ENCODE measurements at places on chromosomes 16 and 17. TPM values are rescaled to one million over a fixed set of nuclear protein-coding genes. Genes with fewer than 3 reads are reported as not detected.

DNA sequence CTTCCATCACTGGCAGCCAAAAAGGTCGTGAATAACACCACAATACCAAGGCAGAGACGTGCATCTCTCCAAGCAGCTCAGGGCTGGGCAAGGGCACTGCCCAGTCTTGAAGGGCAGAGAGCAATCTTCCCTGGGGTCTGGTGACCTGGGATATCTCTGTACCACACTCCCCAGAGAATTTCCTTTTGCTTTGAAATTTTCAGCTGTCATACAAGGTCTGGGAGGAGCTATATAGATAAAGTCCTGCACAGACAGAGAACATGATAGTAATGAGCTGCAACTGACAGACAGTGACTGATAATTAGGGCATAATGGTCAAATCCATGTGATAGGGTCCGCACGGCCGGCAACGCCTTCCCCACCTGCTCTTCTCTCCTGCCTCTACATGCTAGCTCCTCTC, 68.2 kb downstream of the DYNLRB2 start:
- no peak for DNase-seq

Gene GNGT2
- total RNA-seq, result not detected

DNA sequence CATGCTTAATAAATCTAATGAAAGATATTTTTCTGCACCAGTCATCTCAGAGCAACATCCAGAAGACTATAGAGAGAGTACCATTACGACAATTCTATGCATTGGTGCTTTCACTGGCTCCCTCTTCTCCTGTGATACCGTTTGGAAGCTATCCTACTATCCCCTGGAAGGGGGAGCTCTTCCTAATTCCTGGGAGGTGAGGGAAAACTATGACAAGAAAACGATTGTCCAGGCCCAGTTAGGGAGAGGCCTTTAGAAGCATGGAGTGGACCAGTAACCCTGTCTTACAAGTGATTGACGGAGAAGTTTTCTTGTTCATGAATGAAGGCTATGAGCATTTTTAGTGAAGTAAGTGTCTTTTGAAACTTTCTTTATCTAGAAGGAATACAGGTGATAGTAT, 150.2 kb downstream of the TANC2 start:
- DNase-seq, result no peak

DNA sequence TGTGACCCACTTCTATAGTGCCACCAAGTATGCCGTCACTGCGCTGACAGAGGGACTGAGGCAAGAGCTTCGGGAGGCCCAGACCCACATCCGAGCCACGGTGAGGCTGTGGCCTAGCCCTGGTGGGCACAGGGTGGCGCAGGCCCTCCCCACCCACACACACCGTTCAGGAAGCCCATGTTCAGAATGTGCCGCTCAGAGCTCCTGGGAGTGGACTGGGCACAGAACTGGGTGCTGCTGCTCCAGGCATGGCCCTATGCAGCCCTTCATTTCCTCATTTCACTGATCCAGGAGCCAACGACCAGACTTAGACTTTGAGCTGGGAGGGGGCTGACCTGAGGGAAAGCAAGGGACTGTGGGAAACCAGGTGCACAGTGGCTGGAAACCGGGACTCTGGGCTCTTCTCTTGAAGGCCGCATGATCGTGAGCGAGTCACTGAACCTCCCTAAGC, 2.4 kb upstream of the MRM1 start:
- no peak for DNase-seq

GRCh38 chr17:58956997-58957724, 149.5 kb downstream of the TRIM37 start:
- DNase-seq, result no peak

DNA sequence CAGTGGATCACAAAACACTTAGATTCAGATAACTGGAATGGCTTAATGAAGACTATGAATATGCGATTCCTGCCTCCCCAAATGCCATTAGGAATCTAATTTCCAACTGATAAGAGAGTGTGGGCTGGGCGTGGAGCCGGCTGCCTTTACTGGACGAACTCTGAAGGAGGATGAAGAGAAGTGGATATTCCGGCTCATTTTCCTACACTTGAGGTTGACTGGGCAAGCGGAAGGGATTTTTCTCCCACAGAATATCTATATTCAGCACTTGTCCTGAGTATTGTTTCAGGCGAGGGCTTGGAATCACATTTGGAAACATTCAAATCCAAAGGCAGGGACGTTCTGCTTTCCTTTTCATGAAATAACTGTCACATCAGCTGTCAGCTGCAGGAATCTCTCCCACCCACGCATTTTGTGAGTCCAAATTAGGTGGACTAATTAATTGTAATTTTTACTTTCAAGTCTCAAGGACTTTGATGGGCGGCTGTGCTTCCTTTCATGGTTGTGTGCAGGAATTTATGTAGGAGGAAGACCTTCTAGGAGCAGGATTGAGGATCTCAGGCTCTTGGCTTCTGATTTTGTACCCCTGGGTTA, 138.5 kb downstream of the PITPNC1 start:
- no peak for DNase-seq

DNA sequence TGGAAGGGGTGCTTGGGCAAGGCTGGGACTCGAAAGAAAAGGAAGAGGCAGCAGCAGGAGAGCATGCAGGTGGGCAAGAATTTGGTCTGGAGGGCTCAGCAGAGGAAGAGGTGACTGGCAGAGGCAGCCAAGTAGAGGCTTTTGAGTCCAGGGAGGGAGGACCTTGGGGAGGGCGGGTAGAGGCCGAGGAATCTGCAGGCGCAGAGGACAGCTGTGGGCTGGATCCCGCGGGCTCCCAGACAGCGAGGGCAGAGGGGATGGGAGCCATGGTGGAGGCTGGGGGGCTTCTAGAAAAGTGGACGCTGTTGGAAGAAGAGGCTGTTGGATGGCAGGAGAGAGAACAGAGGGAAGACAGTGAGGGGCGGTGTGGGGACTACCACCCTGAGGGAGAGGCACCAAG, 2.9 kb downstream of the APOBR start:
- DNase-seq, result no peak
